ENCODE measurements at places on chromosomes 2 and 18. TPM values are rescaled to one million over a fixed set of nuclear protein-coding genes. Genes with fewer than 3 reads are reported as not detected.

- no peak for DNase-seq
- no peaks in the 10 kb centered on the region for H3K4me1 ChIP-seq
- H3K4me3 ChIP-seq, result no peak overlapping the region
- no peaks in the 10 kb centered on the region for H3K27me3 ChIP-seq
These were observed 80.3 kb downstream of the FMNL2 start for GRCh38 chr2:152415231-152415642.

DNA sequence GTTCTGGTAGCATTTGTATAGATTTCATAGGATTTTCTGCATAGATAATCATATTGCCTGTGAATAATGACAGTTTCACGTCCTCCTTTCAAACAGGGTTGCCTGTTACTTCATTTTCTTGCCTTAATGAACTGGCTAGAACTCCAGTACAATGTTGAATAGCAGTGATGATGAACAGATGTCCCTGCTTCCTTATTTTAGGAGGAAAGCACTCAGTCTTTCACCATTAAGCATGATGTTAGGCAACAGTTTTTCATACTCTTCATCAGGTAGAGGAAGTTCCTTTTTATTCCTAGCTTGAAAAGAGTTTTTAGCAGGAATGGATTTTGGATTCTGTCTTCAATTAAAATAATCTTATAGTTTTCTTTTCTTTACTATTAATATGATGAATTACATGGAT, 39.7 kb downstream of the C2orf76 start:
- H3K4me3 ChIP-seq, result no peak overlapping the region
- H3K36me3 ChIP-seq, result no peaks in the 10 kb centered on the region
- no peaks in the 10 kb centered on the region for H3K27me3 ChIP-seq
- no peak overlapping the region for H3K27ac ChIP-seq

ANKRD62 gene
- not detected for total RNA-seq

GRCh38 chr2:211673133-211673905, 865.3 kb downstream of the ERBB4 start:
- H3K4me3 ChIP-seq, result no peak overlapping the region
- no peaks in the 10 kb centered on the region for H3K27me3 ChIP-seq
- H3K4me1 ChIP-seq, result no peaks in the 10 kb centered on the region
- no peaks in the 10 kb centered on the region for H3K36me3 ChIP-seq

GRCh38 chr18:11741505-11742145, 52.6 kb downstream of the GNAL start:
- H3K27me3 ChIP-seq, result no peaks in the 10 kb centered on the region
- H3K4me1 ChIP-seq, result no peaks in the 10 kb centered on the region
- no peak overlapping the region for H3K4me3 ChIP-seq
- H3K27ac ChIP-seq, result no peak overlapping the region
- H3K36me3 ChIP-seq, result no peaks in the 10 kb centered on the region

DNA sequence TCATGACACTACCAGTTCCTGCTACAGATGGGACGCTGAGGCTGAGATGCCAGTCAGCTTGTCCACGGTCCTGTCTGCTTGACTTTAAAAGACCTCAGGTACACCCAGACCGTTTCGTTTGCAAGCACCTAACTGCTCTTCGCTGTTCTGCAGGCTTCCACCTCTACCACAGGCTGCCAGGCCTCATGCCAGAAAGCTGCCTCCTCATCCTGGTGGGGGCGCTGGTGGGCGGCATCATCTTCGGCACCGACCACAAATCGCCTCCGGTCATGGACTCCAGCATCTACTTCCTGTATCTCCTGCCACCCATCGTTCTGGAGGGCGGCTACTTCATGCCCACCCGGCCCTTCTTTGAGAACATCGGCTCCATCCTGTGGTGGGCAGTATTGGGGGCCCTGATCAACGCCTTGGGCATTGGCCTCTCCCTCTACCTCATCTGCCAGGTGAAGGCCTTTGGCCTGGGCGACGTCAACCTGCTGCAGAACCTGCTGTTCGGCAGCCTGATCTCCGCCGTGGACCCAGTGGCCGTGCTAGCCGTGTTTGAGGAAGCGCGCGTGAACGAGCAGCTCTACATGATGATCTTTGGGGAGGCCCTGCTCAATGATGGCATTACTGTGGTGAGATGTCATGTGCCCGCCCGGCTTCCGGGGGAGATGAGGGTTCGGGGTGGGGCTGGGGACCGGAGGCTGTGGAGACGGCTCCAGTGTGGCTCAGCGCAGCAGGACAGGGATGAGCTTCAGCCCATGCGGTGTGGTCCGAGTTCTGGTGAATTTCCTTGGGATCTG, 5.9 kb downstream of the SLC9A4 start:
- no peak overlapping the region for H3K4me3 ChIP-seq
- DNase-seq, result no peak
- H3K27ac ChIP-seq, result no peak overlapping the region
- no peaks in the 10 kb centered on the region for H3K4me1 ChIP-seq
- H3K36me3 ChIP-seq, result no peaks in the 10 kb centered on the region

DNA sequence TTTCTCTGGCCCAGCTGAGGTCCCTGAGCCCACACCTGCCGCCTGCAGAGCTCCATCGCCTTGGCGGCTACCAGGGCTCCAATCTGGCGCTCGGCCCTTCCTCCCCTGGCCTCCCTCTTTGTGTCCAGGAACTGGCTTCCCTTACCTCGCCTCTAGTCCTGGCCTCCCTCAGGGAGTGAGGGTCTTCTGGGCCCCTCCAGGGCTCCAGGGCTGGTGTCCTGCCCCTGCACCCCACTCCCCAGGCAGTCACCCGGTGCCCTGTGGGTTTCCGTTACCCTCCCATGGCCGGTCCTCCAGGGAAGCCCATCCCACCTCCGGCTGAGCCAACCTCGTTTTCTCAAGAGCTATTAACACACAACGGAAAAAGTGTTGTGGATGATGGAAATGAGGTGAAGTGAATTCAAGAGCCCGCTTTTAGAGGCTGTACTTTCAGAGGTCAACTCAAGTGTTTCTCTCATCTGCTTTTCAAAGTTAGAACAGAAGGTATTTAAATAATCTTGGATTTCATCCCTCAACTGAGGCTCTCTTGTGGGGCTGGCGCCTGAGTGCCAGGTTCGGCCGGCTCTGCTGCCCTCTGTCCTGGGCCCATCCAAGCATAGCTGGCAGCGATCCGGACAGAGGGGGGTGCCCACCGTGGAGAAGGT, 131.9 kb downstream of the ASB1 start:
- no peak overlapping the region for H3K4me3 ChIP-seq
- no peak for DNase-seq
- no peaks in the 10 kb centered on the region for H3K27me3 ChIP-seq
- no peaks in the 10 kb centered on the region for H3K4me1 ChIP-seq

NAT8 gene
- total RNA-seq, result not detected

GRCh38 chr2:30252723-30253701, 21.7 kb downstream of the LBH start:
- DNase-seq, result peak; percentile 42
- H3K4me3 ChIP-seq, result no peak overlapping the region
- H3K4me1 ChIP-seq, result peaks cover 60% of the 10 kb centered on the region
- H3K36me3 ChIP-seq, result peaks cover 29% of the 10 kb centered on the region

DNA sequence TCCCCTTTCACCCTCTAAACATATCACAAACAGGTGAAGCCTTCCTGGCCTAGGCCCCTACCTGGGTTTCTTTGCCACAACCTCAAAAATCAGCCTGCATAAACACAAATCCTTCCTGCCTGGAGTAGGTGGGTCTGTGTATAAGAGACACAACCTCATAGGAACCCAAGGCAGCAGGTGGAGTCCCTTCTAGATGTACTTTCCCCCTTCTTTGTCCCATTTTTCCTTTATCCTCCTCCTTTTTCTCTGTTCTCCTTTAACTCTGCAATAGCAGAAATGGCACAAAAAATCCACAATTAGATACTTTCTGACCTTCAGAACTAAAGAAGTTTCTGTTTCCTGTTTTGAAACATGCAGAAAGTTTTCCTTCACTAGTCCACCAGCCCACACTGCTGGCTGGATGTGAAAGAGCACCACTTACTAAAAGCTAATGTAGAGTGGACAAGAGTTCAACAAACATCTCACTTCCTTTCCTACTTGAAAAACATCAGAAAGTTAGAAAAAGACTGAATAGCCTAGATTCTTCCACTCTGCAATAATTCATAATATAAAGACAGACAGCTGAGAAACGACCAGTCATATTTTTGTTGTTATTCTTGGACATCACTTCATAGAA, 11.2 kb downstream of the SLC40A1 start:
- H3K27ac ChIP-seq, result no peak overlapping the region
- no peaks in the 10 kb centered on the region for H3K36me3 ChIP-seq
- no peaks in the 10 kb centered on the region for H3K4me1 ChIP-seq

ANKRD30BL gene
- total RNA-seq, result not detected

DNA sequence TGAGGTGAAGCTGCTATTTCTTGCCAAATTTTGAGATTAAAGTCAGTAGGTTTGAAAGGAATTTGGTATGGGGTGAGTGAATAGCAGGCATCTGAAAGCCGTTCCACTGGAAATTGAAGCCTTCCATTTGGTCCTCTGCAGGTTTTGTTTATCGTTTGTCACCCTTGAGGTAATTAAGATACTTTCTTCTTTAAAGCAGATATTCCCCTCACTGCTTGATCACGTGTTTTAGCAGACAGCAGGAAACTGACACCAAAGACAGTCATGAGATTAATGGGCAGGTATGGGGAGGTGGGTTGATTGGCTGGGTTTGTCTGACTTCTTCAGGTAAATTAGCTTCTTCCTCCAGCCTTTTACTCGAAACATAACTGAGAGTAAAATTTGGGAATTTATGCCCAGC, 10.7 kb downstream of the LPIN1 start:
- H3K36me3 ChIP-seq, result no peaks in the 10 kb centered on the region
- no peak overlapping the region for H3K4me3 ChIP-seq
- H3K27me3 ChIP-seq, result no peaks in the 10 kb centered on the region
- no peak for DNase-seq

UPP2 gene
- not detected for total RNA-seq

- H3K4me1 ChIP-seq, result no peaks in the 10 kb centered on the region
- no peak overlapping the region for H3K27ac ChIP-seq
- no peaks in the 10 kb centered on the region for H3K36me3 ChIP-seq
- no peak overlapping the region for H3K4me3 ChIP-seq
These were observed 120.4 kb downstream of the PKP4 start for GRCh38 chr2:158577141-158577540.

DNA sequence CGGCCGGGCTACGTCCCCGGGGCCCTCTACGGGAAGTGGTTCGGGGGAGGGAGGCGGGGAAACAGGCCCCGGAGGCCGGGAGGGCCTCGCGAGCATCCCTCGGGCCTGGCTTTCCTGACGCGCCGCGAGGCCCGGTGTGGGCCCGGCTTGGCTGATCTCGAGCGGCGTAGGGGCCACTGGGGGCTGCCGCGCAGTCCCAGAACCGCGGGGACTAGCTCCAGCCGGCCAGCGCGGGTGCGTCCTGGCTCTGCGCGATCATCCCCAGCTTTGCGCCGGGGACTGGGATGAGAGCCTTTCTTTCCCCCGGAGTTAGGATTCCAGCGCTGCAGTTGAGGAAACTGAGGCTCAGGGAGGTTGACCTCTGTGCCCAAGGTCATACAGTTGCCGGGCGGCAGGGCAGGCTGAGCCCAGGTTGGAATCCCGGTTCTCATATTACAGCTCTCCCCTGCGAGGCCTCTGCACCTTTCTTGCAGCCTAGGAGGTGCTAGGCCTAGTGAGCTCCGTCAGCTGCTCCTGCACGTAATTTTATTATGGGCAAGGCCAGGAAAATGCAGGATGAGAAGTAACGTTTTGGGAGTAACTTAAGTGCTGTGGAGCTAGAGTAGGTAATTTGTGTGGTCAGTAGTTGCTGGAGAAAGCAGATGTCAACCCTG, 501 bp downstream of the LPIN1 start:
- peak overlapping the region; percentile 54 for H3K4me3 ChIP-seq
- H3K4me1 ChIP-seq, result peaks cover 75% of the 10 kb centered on the region
- no peaks in the 10 kb centered on the region for H3K27me3 ChIP-seq
- H3K27ac ChIP-seq, result peak overlapping the region; percentile 67

SPR gene
- 0.16 TPM for total RNA-seq

C1GALT1C1L gene
- not detected for total RNA-seq

DNA sequence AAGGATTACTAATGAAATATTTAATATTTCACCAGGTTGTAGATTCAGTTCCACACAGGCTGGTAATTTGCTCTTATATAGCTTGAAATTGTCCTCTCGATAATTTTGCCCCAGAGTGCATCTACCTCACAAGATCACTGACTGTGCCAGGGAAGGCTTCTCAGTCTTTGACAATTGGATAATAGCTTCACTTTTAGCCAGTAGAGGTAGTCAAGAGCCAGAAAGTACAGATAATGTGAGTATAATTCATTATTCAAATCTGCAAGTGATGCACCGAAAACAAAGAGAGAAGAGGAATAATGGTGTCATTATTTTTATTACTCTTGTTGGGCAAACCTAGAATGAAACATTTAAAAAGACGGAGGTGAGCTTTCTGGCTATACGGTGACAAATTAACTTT, 292.8 kb downstream of the EN1 start:
- H3K4me3 ChIP-seq, result no peak overlapping the region
- no peak for DNase-seq
- H3K27ac ChIP-seq, result no peak overlapping the region
- no peaks in the 10 kb centered on the region for H3K36me3 ChIP-seq
- no peaks in the 10 kb centered on the region for H3K4me1 ChIP-seq
- no peaks in the 10 kb centered on the region for H3K27me3 ChIP-seq

- H3K4me3 ChIP-seq, result no peak overlapping the region
- H3K27me3 ChIP-seq, result no peaks in the 10 kb centered on the region
- no peak overlapping the region for H3K27ac ChIP-seq
- H3K36me3 ChIP-seq, result no peaks in the 10 kb centered on the region
These were observed 167.5 kb downstream of the AKAIN1 start for GRCh38 chr18:5029592-5029991.

- H3K4me3 ChIP-seq, result no peak overlapping the region
- no peaks in the 10 kb centered on the region for H3K27me3 ChIP-seq
These were observed 20.0 kb upstream of the NABP1 start for GRCh38 chr2:191657977-191658376.

GRCh38 chr2:99559075-99559662, 69.4 kb upstream of the REV1 start:
- peak; percentile 74 for DNase-seq
- no peak overlapping the region for H3K4me3 ChIP-seq
- no peaks in the 10 kb centered on the region for H3K27me3 ChIP-seq
- no peaks in the 10 kb centered on the region for H3K4me1 ChIP-seq

- no peaks in the 10 kb centered on the region for H3K36me3 ChIP-seq
- peak overlapping the region; percentile 40 for H3K27ac ChIP-seq
- H3K4me1 ChIP-seq, result peaks cover 17% of the 10 kb centered on the region
- DNase-seq, result peak; percentile 63
These were observed 80.9 kb downstream of the CHRNA1 start for GRCh38 chr2:174683392-174683759.

- peaks cover 12% of the 10 kb centered on the region for H3K36me3 ChIP-seq
- H3K27me3 ChIP-seq, result no peaks in the 10 kb centered on the region
- no peak overlapping the region for H3K4me3 ChIP-seq
These were observed 25.6 kb downstream of the HADHB start for GRCh38 chr2:26270373-26270772.

GRCh38 chr2:233473386-233473791, 93.2 kb downstream of the USP40 start:
- no peaks in the 10 kb centered on the region for H3K27me3 ChIP-seq
- no peaks in the 10 kb centered on the region for H3K4me1 ChIP-seq
- no peak overlapping the region for H3K27ac ChIP-seq

- H3K27me3 ChIP-seq, result no peaks in the 10 kb centered on the region
- no peaks in the 10 kb centered on the region for H3K36me3 ChIP-seq
- DNase-seq, result peak; percentile 86
- H3K4me1 ChIP-seq, result peaks cover 3% of the 10 kb centered on the region
- peak overlapping the region; percentile 90 for H3K27ac ChIP-seq
- peak overlapping the region; percentile 74 for H3K4me3 ChIP-seq
These were observed 1.1 kb downstream of the TLK1 start for GRCh38 chr2:171159372-171160118.

- H3K27ac ChIP-seq, result no peak overlapping the region
- peak; percentile 11 for DNase-seq
- H3K36me3 ChIP-seq, result no peaks in the 10 kb centered on the region
These were observed 303.0 kb downstream of the NDUFA10 start for GRCh38 chr2:239721991-239722759.

ATG9A gene
- total RNA-seq, result 98.1 TPM
